SK-N-SH treated with all-trans-retinoic acid at 6 μM for 48 hours (cell line): ENCODE measurements at places on chromosomes 2 and 18.

- ATAC-seq = peak; percentile 65
These were observed 198.9 kb downstream of the CDCA7 start for GRCh38 chr2:173553593-173553992.

DNA sequence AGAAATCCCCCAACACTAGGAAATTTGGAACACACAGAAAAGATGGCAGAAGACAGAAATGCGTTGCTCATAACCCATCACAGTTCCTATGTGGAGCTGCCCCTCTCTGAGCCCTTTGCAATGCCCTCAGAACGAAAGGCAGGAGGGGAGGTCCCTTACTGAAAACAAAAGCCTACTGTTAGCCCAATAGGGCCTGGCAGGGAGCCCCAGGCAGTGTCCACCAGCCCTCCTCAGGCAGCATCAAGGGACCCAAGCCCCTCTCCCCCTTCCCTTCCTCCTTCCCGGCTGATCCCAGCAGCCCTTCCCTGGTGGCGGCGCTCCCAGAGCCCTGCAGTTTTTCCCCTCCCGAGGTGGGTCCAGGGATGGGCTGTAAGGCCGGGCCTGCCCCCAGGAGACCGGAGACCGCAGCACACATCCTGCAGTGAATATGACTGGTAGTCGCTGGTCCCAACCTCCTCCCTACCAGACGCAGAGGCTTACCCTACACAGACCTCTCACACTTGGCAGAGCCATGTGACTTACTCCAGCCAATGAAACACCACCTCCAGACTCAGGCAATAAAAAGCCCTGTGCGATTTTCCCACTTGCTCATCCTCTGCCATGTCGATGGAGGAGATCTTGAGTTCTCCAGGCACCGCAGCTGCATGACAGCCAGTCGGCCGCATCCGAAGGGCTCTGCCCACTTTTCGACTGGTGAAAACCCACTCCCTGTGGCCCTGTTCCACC is 19.4 kb upstream of the DUSP2 start:
- ATAC-seq = no peak

GRCh38 chr2:54052825-54053718 is 62.3 kb upstream of the ACYP2 start:
- ATAC-seq = no peak

DNA sequence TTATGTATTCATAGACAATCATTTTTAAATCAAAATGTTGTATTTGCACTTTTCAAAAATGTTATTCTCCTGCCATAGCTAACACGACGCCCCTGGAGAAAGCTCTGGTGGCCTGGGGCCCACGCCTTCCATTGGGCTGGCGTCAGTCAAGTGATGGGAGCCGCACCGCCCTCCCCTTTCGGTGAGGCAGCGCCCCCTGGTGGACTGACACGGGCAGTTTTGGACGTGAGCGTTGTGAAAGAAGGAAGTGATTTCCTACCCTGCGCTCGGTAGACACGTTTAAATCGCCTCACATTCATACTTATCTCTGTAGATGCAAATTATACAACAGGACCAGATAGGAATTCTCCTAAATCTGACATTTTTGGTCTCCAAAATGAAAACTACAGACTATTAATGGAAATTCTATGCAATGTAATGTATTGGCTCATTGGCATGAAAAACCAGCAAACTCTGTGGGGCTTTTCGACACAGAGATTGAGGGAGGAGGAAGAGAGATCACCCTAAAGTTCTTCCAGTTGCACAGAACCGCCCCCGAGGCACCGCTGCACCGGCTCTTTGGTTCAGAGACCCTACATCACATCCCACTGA is 326.2 kb upstream of the SOX11 start:
- no peak for ATAC-seq

- ATAC-seq = no peak
These were observed 466.6 kb downstream of the GALR1 start for GRCh38 chr18:77716282-77716681.

DNA sequence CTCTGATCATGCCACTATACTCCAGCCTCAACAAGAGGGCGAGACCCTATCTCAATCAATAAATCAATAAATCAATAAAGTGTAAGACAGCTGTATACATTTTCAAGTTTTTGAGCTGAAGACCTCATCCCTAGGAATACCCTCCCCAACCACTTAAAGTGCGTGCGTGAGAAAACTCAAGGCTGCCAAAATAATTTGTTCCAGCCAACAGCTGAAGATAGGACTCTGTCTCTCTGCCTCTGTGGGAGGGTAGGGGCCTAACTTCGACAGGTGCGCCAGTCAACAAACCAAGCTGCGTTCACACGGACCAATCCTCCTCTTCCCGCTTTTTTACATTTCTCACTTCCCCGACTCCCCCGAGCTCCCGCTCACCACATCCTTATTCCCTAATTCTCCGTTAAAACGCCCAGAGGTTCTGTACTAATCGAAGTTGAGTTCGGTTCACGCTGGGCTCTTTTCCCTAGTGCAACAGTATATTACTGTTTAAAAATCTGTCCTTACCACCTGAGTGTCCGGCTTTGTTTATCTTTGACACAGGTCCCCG is 618 bp downstream of the POLR2D start:
- ATAC-seq = peak; percentile 6

DNA sequence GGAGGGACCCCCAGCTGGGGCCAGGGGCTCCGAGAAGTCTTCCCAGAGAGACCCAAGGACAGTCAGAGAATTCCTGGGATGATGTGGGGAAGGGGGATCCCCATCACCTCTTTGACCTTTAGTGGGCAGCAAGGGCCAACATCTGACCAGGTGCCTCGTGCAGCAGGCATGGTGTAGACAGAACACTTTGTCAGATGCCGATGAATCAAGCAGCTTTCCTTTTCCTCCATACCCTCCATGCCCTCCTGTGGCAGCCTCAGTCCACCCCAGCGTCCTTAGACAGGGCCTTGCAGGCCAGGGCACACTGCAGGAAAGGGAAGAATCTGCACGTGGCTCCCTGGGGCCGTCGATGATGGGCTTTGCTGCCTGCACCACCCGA is 26.3 kb downstream of the GPR55 start:
- no peak; the same call in 2 of the 3 replicates for ATAC-seq

DNA sequence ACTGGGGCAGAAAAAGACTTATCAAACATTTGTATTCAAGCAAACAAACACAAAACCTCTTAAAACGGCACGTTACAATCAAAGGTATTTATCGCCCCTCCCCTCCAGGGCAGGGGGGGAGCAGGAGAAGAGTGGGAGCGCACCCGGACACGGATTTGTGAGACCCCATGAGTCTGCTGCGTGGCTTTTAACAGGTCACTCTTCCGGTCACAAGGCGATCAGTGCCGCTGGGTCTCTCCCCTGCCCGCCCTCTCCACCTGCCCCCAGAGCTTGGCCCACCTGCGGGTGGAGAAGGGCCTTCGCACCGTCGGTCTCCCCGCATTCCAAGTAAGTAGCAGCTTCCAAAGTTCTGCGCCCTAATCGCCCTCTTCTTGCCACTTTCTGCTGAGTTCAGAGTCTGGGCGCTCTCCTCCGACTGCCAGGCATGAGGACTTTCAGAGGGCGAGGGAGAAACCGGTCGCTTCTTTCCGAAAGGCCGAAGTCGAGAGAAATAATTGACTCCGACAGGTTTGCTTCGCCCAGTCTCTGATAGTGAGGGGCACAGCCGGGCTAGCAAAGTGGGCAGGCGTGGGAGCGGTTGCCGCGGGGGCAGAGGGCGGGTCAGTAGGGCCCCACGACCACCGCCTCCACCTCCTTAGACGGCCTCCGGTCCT is 800 bp downstream of the RPRM start:
- peak; percentile 5; the same call in 2 of the 3 replicates for ATAC-seq

DNA sequence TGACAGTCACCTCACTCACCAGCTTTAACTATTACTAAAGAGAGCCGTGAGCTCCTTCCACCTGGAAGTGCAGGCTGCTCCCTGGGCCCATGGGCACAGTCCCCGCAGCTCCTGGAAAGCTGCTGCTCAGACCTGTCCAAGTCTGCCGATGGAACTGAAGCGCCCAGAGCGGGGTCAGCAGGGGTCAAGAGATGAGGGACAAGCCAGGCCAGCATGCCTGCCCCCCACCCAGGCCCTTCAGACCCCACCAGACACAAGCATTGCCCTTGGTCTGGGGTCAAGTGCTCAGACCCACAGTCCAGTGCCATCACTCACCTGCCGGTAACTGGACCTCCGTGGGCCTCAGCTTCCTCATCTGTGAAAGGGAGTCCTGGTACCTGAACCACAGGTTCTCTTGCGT is 59.9 kb downstream of the BIN1 start:
- ATAC-seq = no peak

- ATAC-seq = no peak
These were observed 146.7 kb upstream of the L3MBTL4 start for GRCh38 chr18:6561420-6561861.

DNA sequence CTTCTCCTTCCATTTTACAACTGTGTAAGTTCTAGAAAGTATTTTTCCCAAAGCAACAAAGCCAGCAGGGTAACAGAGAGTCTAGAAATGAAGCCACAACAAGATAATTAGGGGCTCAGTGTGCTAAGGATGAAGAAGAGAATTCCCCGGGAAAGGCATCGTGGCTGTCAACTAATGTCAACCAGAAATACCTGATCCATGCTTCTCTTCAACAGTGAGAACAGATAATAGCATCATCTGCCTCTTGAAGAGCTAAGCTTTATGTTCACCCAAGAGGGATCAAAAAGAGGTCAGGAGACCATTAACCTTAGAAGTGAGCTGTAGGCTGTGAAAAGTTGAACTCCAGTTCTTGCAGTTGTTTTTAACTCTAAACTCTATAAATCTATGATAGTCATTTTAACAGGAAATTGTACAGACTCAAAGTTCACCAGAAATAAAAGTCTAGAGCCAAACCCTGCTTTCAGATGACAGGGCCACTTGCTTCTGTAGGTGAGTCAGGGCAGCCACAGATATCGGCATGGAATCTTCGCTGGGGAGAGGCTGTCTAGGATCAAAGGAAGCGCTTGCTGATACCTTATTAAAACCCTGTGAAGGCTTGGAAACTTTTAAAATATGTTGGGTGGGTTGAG is 540.7 kb upstream of the ID2 start:
- ATAC-seq = no peak

- ATAC-seq = no peak
These were observed 159.0 kb downstream of the TMX3 start for GRCh38 chr18:68555879-68556301.

GRCh38 chr2:182818501-182818900 is 47.9 kb downstream of the FRZB start:
- no peak for ATAC-seq

DNA sequence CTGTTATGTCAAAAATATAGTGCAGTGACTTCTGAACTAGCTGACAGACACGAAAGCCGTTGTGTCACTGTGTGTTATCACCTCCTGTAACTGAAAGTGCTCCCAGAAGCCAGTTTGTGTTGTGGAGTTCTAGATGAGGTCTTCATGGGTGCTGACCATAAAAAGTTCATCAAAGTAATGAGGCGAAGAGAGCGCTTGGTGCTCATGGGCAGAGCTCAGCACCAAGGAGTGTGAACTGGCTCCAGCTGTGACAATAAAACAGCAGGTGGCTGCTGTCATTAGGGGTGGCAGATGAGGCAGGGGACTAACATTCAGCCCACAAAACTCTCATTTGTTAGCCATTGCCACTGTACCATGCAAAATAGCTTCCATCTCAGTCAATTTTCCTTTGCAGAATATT is 151.1 kb downstream of the ZNF407 start:
- ATAC-seq = no peak

DNA sequence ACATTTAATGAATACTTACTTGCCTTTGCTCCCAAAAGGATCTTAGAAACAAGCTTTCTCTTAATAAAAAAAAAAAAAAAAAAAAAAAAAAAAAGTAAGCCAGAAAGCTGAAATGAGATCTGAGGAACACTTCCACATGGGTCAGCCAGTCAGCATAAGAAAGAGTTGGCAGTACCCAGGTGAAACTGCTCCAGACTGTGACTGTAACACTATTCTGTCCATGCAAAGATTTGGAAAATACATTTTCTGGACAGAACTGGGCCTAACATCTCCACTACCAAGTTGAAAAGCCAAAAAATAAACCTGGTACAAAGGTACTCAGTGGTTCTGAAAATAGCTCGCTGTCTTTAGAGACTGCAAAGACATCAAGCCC is 135.7 kb downstream of the THADA start:
- ATAC-seq = no peak

GRCh38 chr2:163343316-163343715 is 392.5 kb downstream of the FIGN start:
- ATAC-seq = no peak

DNA sequence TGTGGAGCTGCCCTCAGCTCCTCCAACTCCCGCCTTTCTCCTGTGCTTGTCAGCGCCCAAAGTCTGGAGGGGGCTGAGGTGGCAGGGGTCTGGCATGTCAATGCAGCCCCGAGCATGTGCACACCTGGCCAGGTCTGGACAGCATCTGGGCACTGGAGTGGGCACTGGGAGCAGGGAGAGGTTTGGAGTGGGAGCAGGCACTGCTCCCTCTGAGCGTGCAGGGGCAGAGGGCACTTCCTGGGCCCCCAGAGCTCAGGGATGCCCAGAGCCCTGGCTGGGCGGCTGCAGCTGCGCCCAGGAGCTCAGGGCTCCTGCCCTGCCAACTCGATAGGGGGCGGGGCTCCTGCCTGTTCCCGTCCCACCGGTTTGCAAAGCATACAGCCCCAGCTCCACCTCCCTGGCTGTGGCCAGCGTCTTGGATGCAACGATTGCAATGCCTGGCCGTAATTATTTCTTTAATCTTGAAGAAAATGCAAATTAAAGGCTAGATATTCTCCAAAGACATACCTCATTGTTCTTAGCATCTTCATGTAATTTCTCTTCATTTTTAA is 57.4 kb upstream of the LDAH start:
- no peak for ATAC-seq

- no peak for ATAC-seq
These were observed 82.3 kb downstream of the STPG4 start for GRCh38 chr2:47072728-47073191.

- ATAC-seq = no peak
These were observed 1044.0 kb upstream of the PIK3C3 start for GRCh38 chr18:40911041-40911440.

GRCh38 chr2:20487392-20488174 is 40.7 kb downstream of the RHOB start:
- no peak for ATAC-seq

DNA sequence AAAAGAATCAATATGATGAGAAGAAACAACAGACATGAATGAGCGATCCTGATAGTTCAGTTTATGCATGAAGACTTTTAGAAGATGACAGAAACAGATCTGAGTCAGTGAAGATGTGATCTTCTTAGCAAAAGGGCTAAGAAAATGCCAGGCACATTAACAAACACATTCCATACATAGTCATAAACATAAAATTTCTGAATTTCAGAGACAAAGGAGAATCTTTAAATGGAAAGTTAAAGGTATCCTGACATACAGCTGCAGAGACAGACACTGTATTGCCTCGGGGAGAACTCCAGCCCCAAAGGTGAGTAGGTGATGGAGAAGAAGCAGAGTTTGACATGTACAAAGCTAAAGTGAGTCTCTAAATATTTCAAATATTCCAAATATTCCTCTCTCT is 40.6 kb upstream of the FN1 start:
- ATAC-seq = peak; percentile 65

GRCh38 chr2:145547620-145548019 is 1027.7 kb upstream of the ZEB2 start:
- no peak for ATAC-seq
